ENCODE measurements at places on chromosomes 6 and 20.

DNA sequence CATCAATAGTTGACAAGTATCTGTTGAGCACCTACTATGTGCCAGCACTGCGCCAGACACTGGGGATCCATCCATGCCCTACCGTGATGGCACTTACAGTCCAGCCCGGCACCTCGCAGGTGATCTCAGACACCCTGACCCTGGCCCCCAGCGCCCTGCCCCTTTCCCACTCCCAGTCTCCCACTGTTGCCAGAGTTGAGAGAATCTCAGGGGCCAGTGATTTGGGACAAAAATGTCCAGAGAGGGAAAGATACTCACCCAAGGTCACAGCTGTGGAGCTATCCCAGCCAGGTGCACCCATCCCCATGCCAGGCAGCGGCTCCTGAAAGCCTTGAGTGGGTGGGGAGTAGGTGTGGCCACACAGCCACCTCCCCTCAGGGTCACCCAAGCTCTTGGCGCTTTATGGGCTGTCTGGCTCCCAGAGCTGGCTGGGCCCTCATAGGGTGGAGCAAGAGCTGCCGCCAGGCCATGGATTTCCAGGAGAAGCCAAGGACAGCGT lies 3.3 kb downstream of the PI16 start:
- no peak for DNase-seq

DNA sequence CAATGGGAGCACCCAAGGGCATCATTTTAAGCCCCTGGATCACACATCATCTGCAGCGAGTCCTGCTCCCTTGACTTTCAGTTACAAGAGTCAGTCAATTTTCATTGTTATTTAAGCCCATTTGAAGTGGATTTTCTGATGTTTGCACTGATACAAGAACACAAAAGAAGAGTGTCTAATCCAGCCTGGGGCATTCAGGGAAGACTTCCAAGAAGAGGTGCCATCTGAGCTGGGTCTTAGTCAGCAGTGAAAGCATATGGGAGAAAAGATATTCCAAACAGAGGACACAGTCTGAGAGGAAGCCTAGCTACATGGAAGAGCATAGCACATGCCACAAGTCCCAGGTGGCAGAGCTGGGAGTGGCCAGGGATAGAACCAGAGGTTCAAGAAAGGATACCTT lies 10.4 kb upstream of the FOXP4 start:
- DNase-seq, result no peak

DNA sequence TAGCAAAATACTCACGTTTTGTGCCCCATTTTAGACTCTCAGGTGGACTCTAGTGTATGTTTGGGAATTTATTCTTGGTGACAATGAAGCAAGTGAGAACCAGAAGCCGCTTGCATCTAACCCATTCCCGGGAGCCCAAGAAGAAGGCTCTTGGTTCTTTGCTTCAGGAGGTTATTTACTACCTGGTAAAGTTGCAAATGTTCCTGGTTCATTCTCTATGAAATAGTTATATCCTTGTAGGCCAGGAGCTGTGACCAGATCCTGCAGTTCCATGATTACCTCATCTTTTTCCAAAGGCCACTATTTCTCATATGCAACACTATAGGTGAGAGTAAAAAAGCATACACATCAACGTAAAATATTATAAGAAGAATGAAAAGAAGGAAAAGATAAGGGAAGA lies 60.9 kb upstream of the FABP7 start:
- no peak for DNase-seq

- DNase-seq, result no peak
These were observed 447.0 kb upstream of the CDH4 start for GRCh38 chr20:60804918-60805630.

DNA sequence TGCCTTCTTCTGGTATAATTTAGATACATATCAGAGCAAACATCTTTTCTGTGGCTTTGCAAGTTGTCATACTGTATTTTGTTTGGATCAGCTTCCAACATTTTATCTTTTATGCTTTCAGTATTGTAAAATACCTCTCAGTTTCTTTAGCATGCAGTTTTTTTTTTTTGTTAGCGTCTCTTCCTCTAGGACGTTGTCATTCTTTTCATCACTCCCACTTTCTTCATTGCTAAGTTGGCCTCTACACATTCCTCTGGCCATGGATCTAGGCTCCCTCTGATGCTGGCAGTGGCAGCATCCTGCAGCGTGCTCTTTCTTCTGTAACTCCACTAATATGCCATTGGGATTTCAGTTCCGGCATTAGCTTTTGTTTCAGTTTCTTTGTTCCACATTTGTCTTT lies 21.7 kb downstream of the RPRD1B start:
- no peak for DNase-seq

DNA sequence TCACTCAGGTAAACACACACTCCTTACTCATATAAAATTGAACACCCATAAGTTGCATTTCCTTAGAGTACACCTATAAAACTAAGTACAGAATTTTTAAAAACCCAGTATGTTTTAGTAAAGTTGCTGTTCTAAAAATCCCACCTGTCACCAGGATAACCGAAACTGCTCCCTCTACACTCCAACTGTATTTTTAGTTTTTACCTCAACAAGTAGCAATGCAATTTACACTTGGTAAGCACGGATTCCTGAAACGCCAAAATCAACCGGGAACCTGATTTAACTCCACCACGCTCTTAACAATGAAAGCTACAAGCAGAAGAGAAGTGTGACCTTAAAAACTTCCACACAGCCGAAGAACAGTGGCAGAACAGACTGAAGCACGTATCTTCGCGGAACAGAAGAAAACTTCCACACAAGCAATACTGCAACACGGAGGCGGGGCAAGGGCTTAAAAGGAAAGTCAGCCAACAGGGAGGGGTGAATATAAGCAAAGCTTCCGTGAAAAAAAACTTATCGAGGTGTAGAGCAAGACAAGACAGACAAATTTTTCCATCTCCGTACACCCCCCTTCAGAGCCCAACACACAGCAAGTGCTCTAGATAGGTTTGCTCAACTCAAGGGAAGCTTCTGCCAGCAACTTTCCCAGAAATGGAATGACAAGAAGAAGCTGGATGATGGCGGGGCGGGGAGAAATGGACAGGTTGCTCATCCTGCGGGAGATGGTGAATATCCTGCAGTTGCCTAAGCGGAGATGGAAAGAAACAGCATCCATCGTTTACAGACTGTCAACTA lies 1.4 kb downstream of the STAU1 start:
- no peak for DNase-seq

DNA sequence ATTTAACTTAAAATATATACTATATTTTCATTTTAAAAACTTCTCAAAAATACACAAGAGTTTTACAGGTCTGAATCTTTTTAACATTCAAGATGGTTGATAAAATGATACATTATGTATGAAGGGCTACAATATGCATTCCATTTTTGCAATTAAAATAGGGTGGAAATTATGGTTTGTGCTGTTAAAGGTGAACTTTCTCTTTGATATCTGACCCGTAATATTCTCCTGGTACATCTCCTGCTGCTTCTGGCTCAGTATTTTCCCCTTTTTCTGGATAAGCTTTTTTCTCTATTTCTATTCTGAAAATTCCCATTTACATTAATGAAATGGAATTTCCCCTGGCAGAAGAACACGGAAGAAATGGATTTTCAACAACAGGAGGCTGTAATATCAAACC lies 27.4 kb upstream of the LCA5 start:
- DNase-seq, result no peak
